Trophoblast cell (in vitro differentiated cells and primary cell): ENCODE measurements at places on chromosomes 11 and 22.

- no peak for DNase-seq
Measured at GRCh38 chr11:116716621-116717020, 56.2 kb downstream of the BUD13 start.

DNA sequence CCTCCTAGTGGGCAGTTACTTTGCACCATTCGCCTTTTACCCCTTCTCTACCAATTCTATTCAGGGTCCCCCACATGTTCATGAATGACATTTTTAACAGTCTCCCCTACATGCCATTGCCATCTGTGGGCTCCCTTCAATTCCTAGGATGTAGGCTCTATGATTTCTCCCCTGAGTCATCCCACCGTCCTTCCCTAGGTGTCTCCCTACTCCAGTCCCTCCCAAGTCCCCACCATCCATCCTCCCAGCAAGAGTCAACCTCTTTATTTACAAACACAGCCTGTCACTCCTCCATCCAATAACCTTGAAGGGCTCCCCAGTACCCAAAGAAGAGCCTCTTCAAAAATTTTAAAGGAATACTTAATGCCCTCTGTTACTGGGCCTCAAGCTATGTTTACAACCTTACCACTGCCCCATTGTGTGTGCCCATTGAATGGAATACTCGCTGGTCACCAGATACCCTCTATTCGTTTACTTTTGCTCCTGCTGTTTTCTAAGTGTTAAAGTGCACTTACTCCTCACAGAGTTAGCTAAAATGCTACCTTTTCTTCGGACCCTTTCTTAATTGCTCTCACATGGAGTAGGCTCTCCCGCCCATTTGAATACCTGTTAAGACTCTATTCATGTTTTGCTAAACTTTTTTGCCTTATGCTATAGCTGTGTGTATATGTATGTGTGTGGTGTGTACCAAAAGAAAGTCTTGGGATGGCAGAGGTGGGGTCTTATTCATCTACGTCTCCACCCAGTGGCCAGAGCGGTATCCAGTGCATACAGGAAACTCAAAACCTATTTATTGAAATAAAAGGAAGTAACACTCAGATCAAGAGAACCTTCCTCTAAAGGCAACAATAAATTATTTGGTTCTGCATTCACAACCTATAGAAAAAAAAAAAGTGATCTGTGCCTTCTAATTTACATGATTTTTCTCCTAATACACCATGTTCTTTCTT, 235.8 kb upstream of the CCDC90B start:
- DNase-seq = no peak

DNA sequence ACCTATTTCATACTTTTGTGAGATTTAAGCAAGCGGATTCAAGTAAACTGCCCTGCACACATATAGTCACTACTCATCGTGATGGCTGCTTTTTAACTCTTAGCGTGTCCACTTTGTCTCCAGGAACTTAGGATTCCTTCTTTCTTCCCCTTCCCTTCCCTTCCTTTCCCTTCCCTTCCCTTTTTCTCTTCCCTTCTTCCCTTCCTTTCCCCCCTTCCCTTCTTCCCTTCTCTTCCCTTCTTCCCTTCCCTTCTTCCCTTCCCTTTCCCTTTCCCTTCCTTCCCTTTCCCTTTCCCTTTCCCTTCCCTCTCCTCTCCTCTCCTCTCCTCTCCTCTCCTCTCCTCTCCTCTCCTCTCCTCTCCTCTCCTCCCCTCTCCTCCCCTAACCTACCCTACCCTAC, 65.9 kb downstream of the LIF start:
- no peak for DNase-seq

GRCh38 chr11:100637706-100638105, 49.4 kb upstream of the ARHGAP42 start:
- no peak for DNase-seq

DNA sequence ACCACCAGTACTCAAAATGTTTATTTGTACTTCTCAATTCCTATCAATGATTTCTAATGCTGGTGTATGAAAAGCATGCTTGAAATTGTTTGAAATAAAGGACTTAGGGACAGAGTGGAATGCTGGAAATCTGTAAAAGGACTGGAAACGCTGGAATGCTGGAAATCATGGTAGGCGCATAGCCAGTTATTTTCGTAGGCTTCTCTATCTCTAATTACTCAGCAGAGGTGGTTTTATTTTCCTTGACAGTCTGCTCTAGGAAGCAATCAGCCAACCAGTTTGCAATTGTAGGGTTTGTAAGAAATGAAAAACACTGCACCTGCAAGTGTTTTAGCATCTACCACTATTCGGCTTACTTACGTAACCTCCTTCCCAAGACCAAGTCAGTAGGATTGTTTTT, 788 bp downstream of the LIN7C start:
- peak; percentile 34 for DNase-seq

DNA sequence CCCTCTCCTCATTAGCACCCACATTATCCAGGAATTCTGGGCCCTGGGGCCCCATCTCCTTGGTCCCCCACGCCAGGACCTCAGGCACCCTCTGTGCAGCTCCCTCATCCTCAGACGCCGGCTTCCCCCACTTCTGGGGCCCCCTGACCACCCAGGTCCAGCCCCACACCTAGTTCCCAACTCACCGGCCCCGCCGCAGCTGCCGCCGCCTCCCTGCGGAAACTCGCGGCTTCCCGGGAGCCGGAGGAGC, at the start of gene PCSK7:
TSS of gene PCSK7 (minus strand) at position 232 of the 250 bp plus-strand sequence. CDS start 2,229 bp downstream, outside the sequence.
- DNase-seq = no peak

DNA sequence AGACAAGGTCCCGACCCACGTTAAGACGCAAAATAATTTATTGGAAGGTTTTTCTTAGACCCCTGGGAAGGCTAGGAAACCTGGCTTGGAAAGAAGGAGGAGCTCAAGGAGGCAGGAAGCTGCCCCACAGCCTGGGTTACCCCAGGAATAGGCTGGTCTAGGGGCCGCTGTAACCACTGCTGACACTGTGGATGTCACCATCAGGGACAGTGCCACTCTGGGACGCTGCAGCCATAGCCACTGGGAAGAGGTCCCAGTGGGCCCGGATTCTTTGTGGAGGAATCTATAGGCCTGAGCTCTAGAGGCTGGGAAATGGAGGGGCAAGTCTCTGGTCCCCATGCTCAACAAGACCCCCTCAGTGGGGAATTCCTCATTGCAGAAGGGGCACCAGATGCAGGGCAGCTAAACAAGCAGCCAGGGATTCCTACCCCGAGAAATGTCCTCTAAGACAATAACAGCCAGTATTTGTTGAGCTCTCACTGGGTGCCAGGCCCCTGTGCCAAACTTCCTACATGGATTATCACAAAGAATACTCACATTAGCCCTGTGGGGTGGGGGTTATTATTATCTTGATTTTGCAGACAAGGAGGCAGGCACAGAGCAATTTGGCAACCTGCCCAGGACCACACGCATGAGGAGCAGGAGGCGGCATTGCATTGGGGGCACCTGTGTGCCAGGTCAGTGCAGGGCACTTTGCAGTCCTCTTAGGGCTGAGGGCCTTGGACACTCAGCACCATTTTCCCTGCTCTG, 19.5 kb upstream of the CHKA start:
- no peak for DNase-seq

DNA sequence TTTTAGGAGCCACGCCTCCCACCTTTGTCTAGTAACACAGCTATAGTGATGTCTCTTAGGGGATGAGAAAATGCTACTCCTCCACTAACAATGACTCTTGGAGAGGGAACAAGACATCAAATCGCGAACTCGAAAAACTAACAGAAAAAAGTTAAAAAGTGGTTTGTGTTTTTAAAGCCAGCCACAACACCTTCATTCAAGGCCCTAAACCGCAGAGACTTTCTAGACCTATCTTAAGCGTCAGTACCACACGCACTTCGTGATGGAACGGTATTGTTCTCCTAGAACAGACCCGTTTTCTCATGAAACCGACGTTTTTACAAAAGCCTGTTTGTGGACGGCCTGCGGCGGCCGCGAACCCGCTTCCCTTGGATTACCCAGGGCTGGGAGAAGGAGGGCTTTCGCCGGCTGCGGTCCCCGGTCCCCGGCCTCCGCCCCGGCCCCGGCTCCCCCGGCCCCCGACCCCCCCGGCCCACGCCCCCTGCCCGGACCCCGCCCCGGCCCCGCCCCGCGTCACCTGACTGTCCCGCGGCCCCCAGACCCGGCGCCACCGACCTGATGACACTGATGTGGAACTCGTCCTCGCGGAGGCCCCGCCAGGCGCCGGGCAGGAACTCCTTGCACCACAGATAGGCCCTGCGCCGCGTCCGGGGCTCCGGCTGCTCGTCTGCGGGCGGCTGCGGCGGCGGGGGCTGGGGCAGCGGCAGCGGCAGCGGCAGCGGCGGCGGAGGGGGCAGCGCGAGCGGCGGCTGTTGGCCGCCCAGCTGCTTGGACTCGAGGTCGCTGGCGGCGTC, 718 bp downstream of the CHKA start:
- DNase-seq = peak; percentile 49

GRCh38 chr11:17786824-17787525, 52.4 kb downstream of the KCNC1 start:
- no peak for DNase-seq

GRCh38 chr11:129387434-129387833, 11.8 kb downstream of the BARX2 start:
- DNase-seq = no peak

GRCh38 chr22:28620244-28620922, 59.3 kb downstream of the TTC28 start:
- no peak for DNase-seq

GRCh38 chr22:40499209-40499623, 128.8 kb downstream of the SGSM3 start:
- peak; percentile 81 for DNase-seq

DNA sequence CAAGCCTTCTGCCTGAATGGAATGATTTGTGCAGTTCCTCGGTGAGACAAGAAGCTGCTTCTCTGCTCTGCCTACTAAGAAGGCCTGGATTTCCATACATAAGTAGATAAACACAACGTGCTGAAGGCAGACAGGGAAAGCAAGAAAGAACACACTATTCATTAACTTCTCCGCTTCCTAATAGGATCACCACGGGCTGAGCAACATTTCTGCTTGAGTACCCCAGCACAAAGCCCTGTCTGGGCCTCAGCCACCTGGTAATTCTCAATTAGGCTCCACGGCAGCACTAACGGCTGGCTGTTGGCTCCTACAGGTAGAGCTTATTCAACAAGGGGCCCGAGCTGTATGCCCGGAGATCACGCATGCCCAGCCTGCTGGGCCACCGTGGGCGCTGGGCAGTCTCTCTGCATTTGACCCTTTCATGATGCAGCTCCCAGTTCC, 1156.6 kb downstream of the TBC1D22A start:
- no peak for DNase-seq

DNA sequence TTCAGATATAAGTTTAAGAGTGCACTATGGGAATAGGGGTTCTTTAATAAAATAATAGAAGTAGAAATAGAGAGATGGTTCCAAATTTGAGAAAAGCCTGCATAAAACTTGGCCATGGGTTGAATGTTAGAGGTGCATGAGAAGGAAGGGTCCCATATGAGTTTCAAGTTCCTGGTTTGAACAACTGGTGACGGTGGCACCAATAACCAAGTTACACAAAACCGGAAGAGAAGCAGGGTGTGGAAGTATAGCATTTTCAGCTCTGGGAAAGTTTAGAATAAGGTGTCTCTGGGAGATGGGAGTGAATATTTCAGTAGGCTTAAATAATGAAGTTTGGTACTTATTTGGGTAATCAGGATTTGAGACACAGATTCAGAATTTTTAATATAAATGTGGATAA, 2.4 kb downstream of the CASP1 start:
- DNase-seq = no peak

- DNase-seq = no peak
Measured at GRCh38 chr22:47784991-47785390, 1022.5 kb downstream of the TBC1D22A start.

GRCh38 chr22:28299309-28299708, 380.3 kb upstream of the PITPNB start:
- no peak for DNase-seq

DNA sequence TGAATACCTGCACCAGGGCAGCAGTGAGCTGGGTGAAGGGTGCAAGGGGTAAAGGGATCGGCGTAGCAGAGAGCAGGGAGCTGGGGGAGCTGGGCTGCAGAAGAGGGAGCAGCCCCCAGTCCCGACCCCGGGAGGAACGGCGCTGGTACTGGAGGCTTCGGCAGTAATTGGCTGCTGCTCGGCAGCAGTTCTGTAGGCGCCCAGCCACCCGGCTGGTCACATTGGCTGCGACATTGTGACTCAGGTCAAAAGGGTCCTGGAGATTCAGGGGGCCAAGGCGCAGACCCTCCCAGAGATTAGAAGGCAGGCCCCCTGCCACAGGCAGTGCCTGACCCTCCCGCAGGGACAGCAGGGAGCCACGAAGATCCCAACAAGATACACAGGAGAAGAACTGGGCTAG, 2.1 kb upstream of the EEF1G start:
- no peak for DNase-seq

DNA sequence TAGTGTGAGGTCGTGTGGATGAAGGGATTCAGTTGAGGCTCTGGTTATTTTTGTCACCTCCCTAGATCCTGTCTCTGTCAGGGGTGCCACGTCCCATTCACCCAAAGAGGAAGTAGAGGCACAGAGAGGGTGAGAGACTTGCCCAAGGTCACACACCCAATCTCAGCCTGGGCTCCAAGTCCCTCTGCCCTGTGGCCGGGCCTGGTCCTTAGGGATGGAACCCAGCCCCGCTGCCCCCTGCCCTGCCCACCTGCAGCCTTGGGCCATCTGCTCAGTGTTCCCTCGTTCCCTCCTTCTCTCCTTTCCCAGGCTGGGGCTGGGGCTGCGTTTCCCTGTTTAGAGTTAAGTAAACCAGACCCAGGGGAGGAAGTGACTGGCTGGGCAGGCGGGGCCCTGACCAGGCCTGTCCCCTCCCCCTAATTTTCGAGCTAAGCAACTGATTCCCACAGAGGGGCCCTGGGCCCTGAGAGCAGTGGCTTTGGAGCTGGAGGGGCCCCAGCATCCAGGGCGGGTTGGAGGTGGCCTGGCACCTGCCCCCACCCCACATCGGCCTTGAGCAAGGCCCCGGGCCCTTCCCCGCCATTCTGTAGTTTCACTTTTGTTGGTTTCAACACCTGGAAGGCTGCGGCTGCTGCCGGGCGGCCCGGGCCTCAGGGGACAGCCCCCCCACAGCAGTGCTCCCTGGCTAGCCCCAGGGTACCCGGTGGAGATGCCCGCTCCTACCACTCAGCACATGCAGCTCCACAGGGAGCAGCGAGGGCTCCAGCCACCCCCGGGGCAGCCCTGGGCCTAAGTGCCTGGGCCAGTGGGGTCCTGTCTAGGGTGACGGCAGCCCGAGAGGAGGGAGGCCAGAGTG, 1.5 kb downstream of the TCIRG1 start:
- no peak for DNase-seq

DNA sequence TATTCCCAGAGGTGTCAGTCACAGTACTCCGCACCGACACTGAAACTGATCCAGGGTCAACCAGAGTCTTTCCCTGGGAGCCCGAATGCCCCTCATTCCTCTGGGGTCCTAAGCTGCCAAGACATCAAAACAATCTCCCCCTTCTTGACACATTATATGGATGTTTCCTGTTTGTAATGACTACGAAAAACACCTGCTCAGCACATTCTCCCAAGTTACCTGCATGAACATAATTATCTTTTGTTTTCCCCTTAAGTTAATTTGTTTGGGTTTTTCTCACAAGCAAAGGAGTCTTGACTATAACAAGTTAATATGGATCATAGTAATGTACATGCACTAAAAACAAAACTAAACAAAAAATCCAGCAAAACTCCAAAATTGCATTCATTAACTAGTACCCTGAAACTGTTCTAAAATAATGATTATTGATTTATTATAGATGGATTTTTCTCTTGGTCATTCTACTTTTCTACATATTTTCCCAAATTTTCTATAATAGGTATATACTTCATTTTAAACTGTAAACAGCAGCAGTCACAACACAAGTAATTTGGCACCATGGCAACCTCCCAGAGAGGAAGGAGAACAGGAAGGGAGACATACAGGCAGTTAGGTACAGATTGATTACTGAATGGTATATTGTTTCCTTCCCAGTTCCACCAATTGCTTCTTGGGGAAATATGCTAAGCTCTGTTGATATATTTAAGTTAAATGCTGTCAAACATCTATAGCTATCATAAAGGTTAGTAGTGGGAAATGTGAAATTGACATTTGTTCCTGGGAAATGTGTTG, 631.5 kb downstream of the METTL15 start:
- DNase-seq = no peak
